Stimulated activated CD4-positive, alpha-beta T cell treated with anti-CD3 and anti-CD28 coated beads, TNF-alpha, amount 100 ng/mL, for 1 hour (primary cell): ENCODE measurements at places on chromosomes 5 and 9.

GRCh38 chr5:14410068-14410393 is 171.6 kb upstream of the OTULINL start:
- no peak for DNase-seq

DNA sequence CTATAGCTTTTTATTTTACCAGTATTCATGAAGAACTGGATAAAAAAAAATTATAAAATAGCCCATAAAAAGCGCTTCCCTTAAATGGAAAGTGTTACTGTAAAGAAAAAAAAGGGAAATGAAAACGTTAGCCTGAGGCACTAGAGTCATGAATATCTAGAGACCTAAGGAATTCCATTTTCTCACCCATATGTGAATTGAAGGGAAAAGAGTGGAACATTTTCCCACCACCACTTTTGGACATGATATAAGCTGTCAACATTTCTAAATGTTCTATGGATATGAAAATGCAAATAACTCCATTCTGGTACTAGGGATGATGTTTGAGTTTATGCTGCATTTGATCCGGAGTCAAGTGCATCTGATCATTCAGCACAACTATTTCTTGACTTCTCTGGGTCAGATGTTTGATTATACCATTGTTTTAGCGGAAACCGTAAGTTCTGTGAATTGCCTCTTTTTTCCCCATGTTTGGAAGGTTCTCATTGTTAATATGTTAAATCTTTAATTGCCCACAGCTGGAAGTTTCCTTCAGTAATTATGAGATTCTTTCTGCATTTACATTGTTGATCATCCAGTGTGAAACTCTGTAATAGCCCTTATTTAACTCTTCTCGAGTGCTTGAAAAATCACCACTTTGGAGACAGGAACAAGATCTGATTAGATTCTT is 467.4 kb upstream of the SEMA6A start:
- DNase-seq = no peak

DNA sequence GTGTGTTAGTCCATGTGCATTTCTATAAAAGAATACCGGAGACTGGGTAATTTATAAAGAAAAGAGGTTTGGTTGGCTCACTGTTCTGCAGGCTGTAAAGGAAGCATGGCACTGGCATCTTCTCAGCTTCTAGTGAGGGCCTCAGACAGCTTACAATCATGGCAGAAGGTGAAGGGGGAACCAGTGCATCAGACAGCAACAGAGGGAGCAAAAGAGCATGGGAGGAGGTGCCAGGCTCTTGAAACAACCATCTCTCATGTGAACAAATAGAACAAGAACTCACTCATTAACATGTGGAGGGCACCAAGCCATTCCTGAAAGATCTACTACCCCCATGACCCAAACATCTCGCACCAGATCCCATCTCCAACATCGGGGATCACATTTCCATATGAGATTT is 89.2 kb upstream of the IL33 start:
- no peak for DNase-seq

DNA sequence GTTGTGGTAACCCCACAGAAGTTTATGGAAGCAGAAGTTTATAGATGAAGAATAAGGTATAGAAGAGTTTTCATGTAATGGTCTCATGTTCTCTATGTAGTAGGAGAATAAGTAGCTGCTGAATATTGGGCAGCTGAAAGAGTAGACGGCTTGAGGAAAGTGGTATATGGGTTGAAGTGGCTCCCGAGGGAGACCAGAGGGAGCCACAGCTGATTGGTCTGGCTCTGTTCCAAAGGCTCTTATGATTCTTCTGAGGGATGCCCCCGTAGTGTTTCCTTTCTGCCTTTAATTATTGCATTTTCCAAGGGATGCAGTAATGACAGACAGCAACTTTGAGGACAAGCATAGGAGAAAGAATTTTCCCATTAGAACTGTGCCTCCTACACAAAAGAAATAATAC is 30.1 kb upstream of the TENT2 start:
- no peak for DNase-seq

DNA sequence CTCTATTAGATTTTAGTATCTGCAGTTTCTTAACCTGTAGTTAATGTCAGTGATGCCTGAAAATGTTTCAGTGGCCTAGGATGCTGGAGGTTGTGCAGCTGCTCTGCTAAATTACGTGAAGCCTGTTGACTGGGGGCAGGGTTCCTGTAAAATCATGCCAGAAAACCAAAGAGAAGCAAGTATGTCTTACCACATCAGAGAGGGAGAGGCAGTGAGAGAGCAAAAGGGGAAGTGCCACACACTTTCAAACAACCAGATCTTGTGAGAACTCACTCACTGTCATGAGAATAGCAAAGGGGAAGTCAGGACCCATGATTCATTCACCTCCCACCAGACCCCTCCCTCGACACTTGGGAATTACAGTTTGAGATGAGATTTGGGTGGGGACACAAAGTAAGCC is 83.9 kb upstream of the CYLC2 start:
- no peak for DNase-seq

GRCh38 chr5:137567226-137567625 is 68.1 kb upstream of the SPOCK1 start:
- no peak for DNase-seq

DNA sequence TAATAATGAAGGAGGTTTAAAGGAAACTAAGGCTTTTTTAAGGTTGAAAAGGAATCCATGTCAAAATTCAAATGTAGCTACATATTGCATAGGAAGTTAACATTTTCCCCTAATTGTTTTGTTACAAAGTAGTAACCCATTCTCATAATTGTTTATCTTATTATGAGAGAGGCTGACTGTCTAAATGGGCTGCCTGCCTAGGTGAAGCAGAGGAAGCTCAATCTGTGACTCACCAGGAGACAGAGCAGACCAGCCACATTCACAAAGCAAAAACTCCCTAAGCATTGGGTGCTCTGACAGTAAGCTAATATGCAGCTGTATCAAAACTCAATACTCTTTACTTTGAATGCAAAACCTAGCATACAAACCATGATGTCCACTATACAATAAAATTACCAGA is 208.5 kb downstream of the ROR2 start:
- DNase-seq = no peak

DNA sequence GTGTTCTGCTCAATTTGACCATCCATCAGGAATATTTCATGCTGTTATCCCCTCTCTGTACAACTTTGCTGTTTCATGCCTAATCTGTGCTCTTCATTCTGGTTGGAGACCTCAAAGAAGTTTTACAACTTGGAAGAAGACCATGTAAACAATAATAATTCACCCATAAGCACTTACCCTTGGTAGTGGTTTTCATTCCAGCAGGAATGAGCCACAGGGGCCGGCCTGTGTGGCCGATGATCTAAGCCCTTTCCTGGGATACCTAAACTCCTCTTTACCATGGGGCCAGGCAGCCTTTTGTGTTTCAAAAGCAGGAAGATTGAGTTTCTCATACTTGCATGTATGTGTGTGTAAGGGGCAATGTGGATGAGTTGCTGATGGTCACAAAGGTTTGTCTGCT is 165.0 kb downstream of the FGF1 start:
- DNase-seq = no peak

GRCh38 chr9:15178631-15179030 is 128.4 kb downstream of the TTC39B start:
- DNase-seq = no peak

- no peak for DNase-seq
Measured at GRCh38 chr5:152237531-152237930, 167.5 kb downstream of the NMUR2 start.

DNA sequence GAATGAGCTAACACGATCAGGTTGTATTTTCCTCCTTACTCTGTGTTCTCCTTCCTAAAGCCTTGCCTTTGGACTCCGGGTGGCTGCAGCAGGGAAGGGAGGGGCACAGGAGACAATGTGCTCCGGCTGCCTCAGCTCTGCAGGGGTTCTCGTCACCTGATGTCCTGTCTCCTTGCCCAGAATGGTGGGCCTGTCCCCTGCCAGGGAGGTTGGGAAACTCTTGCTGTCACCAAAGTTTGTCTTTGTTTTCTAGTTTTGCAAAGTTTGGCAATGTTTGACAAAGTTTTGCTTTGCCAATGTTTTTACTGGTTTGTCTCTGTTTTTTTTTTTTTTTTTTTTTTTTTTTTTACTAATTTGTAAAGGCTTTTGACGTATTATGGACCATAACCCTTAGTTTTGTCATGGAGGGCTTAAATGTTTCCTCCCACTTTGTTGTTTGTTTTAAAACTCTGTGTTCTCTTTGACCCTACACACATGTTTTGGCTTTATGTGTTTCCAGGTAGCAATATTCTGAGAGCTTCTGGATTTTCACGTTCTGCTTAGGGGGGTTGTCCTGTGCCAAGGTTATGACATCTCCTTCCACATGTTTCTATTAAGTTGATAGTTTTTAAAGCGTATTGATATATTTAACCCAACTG is 49.3 kb downstream of the GADD45G start:
- DNase-seq = no peak

- no peak for DNase-seq
Measured at GRCh38 chr9:81886665-81887064, 41.6 kb upstream of the SPATA31D4 start.

DNA sequence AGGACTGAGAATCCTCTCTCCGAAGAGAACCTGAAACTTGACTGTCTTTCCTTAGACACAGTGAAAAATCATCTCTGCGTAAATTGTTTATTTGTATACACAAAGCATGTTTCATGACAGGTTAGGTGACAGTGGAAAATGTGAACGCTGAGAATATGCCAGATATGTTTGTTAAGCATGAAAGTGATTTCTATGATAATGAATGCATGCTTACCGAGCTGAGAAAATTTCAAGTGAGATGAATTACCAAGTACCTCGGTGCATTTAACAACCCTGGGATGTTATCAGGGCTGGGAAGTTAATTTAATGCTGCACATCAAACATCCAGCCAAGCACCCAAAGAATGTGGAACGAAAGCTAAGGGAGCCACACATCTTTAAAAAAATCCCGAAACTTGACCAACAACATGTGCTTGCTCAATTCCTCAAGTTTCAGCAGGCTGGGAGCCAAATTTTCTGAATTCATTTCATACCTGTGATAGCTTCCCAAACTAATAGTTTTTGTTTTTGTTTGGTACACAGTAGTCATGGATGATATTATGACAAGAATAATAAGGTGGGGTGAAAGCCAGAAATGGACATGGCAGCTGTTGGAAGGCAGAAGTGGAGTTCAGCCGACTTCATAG is 336.9 kb downstream of the ARHGEF28 start:
- no peak for DNase-seq

GRCh38 chr5:126477294-126478117 is 54.3 kb downstream of the GRAMD2B start:
- DNase-seq = no peak

DNA sequence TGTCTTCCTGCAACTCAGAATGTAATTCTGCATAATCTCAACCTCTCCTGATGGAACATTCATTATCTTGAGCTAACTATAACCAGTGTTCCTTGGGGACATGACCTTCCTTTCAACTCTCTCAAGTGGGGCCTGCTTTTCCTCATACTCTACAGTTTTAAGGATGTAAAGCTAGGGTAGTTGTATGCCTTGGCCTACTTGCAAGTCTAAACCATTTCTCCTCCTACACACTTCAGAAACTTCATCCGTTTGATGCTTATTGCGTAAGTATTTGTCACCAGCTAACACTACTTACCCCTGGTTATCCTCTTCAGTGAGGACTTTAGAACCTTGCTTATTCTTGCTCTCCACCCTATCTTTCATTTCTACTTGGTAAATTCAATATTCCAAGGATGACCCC is 548.9 kb downstream of the HINT1 start:
- no peak for DNase-seq

DNA sequence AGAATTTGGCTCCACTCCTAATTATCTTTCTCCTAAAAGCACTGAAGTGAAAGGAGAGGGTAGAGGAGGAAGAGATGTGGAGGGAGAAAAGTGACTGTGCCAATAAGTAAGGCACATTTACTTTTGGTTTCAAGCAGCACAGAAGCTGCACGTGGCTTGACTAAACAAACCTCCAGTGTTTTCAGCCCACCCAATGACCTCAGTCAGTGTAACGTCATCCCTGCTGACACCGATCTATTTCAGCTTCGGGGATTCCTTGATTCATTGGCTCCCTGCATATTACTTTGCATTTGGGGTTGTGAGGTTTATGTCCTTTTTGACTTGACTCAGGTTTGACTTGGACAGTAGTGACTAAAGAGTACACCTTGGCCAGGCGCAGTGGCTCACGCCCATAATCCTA is 35.6 kb upstream of the NIM1K start:
- DNase-seq = no peak

DNA sequence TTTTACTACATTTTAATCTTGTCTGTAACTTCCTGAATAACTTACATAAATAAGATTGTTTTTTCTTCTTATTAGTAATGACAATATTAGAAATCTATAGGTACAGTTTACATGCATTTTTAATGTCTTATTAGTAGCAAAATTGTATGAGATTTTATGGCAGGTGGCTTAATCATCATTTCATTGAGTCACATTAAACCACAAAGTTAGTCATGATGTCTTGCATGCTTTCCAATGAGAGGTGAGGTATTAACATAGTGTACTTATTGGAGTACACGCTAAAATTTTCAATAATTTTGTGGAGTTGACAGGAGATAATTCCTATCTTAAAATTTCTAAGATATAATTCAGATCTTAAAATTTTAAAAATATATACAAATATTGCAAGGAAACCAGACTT is 989.6 kb upstream of the ARRDC3 start:
- no peak for DNase-seq

- no peak for DNase-seq
Measured at GRCh38 chr9:107685901-107686300, 196.3 kb upstream of the KLF4 start.

DNA sequence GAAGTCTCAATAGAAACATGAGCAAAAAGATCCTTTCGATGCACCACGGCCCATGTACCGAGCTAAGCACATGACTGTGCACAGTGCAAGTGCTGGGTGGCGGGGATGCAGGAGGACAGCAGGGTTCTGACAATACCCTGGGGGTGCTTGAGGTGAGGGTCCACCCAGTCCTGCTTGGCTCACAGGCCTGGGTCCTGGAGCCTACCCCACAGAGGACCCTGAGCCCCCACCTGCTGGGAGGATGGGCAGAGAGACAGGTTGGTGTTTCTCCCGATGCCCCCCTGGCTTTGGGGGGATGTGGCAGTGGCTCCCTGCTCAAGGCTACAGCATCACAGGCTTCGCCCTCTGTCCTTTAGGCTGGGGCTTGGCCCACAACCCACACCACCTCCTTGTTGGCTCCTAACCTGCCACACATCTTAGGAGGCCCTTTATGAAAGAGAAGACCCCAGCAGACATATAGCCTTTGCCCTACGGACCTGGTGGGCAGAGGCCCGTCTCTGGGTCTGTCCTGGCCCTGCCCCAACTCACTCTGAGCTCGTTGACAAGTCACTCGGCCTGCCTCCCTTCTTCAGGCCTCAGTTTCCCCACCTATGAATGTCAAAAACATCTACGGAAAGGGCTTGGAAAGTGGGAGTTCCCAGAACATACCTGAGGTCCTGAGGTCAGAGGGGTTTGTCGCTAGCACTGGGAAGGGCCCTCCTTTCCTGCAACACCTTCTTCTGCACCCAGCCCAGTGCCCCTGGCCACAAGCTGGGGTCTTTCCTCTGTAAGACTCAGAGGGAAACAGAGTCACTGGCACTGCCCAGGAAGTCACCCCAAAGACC is 50.3 kb downstream of the BARX1 start:
- no peak for DNase-seq

- DNase-seq = no peak
Measured at GRCh38 chr9:76153902-76154629, 240.2 kb downstream of the RFK start.

GRCh38 chr9:24245988-24246387 is 299.7 kb downstream of the IZUMO3 start:
- DNase-seq = no peak
